Activated T-helper 1 cell treated with anti-CD3 and anti-CD28 coated beads, Interleukin-12 subunit alpha, Interleukin-12 subunit beta, Interleukin-2, Interleukin-4 antibody, amounts not matched to agents 30 ng/mL and 10 ng/mL and 1 ng/mL, durations not matched to agents 14 hours and 24 hours and 36 hours (primary cell): ENCODE measurements at places on chromosomes 1 and 21.

- no peak for DNase-seq
- H3K27ac ChIP-seq, result no peak overlapping the region
- no peak overlapping the region for H3K4me3 ChIP-seq
- no peaks in the 10 kb centered on the region for H3K4me1 ChIP-seq
- H3K36me3 ChIP-seq, result no peaks in the 10 kb centered on the region
Measured at GRCh38 chr1:106957795-106958194, 98.7 kb upstream of the PRMT6 start.

GRCh38 chr1:227273557-227273956, 44.7 kb downstream of the CDC42BPA start:
- H3K27ac ChIP-seq, result no peak overlapping the region
- H3K4me3 ChIP-seq, result no peak overlapping the region
- H3K27me3 ChIP-seq, result peaks cover 3% of the 10 kb centered on the region
- DNase-seq, result no peak
- no peaks in the 10 kb centered on the region for H3K4me1 ChIP-seq
- H3K36me3 ChIP-seq, result no peaks in the 10 kb centered on the region

DNA sequence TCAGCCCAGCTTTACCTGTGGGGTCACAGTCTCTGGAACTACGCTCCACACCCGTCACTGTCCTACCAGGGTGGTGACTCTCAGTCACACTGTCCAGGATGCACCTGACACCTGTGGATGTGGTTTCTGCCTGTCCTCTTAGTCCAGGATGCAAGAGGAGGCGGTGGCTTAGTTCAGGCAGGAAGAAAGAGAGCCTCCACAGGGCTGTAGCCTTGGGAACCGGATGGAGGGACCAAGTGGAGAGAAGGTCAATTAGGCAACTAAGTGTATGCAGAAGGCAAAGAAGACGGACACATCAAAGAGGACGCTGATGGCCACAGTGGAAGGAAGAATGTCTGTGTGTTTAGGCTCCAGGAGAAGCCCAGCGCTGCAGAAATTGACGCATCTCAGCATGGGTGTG, 153.9 kb upstream of the IRF2BP2 start:
- H3K36me3 ChIP-seq, result peaks cover 2% of the 10 kb centered on the region
- no peak for DNase-seq
- no peak overlapping the region for H3K4me3 ChIP-seq
- peaks cover 74% of the 10 kb centered on the region for H3K4me1 ChIP-seq
- peaks cover 2% of the 10 kb centered on the region for H3K27me3 ChIP-seq

DNA sequence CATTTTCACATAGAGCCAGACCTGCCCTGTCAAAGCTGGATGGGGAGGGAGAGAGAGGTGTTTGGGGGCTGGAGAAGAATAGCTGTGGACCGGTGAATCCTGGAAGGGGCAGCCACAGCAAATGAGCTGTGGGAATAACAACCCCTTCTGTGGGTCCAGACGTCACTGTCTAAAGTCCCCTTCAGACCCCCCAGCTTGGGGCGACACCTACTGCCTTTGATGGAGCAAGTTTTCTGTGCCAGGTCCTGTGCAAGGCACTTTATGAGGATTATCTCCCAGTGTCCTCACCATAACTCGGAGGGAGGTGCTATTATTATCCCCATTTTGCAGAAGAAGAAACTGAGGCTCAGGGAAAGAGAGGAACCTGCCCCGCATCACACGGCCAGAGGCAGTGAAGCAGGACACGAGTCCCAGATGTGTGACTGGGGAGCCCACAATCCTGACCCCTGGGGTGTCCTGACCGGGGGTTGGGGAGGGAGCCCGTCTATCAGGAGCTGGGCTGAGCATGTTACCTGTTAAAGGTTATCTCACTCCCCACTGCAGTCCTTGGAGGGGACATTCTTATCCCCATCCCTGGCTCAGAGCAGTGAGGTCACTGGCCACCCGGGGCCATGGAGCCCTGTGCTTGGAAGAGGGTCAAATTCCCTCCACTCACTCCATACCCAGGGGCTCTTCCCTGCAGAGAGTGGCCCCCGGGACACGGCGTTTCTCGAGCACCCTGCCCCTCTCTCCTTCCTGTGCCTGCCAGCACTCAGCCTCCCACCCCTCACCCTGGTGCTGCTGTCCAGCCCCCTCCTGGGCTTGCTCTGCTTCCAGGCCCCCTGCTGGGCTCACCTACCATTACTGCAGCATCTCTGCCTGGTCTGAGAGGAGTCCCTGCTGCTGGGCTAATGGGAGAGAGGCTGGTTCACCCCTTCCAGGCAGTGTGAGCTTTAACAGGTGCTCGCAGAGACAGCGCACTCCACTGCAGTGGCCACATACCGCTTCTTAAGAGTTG, 132.9 kb downstream of the PTPRU start:
- no peaks in the 10 kb centered on the region for H3K36me3 ChIP-seq
- H3K4me3 ChIP-seq, result no peak overlapping the region
- DNase-seq, result no peak

GRCh38 chr1:166167572-166167925, 748 bp upstream of the FAM78B start:
- H3K27ac ChIP-seq, result no peak overlapping the region
- H3K27me3 ChIP-seq, result peaks cover 34% of the 10 kb centered on the region

- no peak overlapping the region for H3K4me3 ChIP-seq
- H3K27me3 ChIP-seq, result peaks cover 11% of the 10 kb centered on the region
- no peak for DNase-seq
- no peaks in the 10 kb centered on the region for H3K36me3 ChIP-seq
- H3K4me1 ChIP-seq, result peaks cover 5% of the 10 kb centered on the region
Measured at GRCh38 chr1:1122981-1123480, 7.1 kb upstream of the C1orf159 start.

DNA sequence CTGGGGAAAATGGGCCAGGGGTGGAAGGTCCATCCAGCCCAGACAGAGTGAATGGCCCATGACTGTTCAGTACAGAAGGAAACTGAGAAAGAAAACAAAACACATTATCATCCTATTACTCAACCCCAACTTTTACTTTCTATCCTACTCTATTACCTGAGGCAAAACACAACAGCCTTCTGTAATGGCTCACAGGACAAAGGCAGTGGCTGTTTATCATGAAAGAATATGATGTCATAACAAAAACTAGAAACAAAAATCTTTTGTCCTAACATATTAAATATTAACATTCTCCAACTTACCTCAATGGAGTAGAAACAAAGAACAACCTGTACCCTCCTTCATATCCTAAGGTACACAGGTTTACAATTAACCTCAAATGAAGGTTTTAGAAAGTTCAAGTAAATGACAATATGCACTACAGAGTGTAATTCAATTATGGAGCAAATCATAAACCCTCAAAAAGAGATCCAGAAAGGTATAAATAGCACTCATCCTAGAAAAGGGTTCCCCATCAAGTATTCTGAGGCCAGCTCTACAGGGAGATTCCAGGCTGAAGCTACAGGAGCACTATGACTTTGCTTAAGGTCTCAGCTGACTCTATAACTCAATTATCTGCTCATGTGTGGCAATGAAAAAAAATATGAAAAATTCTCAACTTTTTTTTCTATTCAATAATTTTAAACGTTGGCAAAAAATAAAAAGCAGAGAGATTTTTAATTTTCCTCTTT, 15.1 kb downstream of the ELK4 start:
- H3K36me3 ChIP-seq, result peaks cover 45% of the 10 kb centered on the region
- DNase-seq, result no peak
- H3K4me1 ChIP-seq, result peaks cover 32% of the 10 kb centered on the region

DNA sequence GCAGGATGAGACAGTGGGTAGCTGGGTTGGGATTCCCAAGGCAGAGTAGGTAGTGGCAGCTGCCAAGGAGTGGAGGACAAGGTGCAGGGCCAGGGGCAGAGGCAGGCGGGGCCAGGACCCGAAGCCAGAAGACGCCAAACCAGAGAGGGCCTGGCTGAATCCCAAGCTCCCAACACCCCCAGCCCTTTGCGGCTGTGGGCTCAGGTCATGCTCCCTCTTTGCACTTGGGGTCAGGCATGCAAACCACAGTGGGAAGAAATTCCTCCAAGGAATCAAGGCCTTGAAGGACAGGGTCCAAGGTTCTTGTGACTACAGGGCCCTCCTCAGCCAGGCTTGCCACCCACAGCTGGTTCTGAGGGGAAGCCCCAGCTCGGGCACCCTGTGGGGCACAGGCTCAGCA, 6.2 kb downstream of the C1orf210 start:
- H3K27me3 ChIP-seq, result peaks cover 7% of the 10 kb centered on the region
- peaks cover 5% of the 10 kb centered on the region for H3K36me3 ChIP-seq
- H3K4me3 ChIP-seq, result no peak overlapping the region
- DNase-seq, result no peak
- no peak overlapping the region for H3K27ac ChIP-seq

DNA sequence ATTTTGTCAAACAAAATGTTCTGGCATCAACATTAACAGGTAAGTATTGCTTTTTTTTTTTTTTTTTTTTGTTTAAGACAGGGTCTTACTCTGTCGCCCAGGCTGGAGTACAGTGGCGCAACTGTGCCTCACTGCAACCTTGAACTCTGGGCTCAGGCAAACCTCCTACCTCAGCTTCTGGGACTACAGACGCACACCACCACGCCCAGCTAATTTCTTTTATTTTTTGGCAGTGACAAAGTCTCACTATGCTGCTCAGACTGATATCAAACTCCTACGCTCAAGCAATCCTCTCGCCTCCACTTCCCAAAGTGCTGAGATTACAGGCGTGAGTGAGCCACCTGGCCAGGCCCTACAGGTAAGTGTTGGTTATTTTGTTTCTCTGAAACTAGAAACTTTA, 2.4 kb downstream of the TUT4 start:
- H3K27ac ChIP-seq, result no peak overlapping the region
- peaks cover 3% of the 10 kb centered on the region for H3K27me3 ChIP-seq
- H3K36me3 ChIP-seq, result peaks cover 8% of the 10 kb centered on the region
- H3K4me3 ChIP-seq, result peak overlapping the region; percentile 37

DNA sequence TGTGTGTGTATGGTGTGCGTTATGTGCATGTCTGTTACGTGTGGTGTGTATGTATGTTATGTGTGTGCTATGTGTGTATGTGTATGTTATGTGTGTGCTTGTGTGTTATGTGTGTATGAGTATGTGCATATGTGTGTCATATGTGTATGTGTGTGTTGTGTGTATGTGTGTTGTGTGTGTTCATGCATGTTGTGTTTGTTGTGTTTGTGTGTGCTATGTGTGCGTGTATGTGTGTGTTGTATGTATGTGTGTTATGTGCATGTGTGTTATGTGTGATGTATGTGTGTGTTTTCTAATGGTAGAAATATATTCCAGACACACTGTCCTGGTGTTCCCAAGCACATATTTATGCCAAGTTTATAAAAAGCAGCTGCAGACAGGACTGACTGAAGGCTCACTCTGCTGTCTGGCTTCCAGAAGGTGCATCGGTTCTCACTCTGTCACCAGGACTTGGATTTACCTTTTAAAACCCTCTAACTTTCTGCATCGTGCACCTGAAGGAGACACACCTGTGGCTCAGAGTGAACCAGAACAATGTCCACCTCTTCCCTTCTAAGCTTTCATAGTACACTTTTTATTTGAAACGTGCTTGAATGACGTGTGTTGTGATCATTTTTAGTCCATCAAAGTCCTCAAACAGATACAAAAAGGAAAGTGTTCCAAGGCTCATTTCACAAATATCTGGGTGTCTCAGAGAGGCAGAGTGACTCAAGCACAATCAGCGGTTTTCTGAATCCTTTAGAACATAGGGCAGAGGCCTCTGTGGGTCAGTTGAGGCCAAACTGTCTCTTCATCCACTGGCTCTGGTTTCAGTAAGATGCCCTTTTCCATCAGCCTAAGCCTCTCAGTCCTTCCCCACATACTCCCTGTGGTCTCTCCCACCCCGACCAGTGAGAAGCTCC, 49.9 kb downstream of the TOMM20 start:
- DNase-seq, result no peak
- no peak overlapping the region for H3K4me3 ChIP-seq
- peaks cover 6% of the 10 kb centered on the region for H3K36me3 ChIP-seq
- no peak overlapping the region for H3K27ac ChIP-seq
- no peaks in the 10 kb centered on the region for H3K27me3 ChIP-seq
- peaks cover 37% of the 10 kb centered on the region for H3K4me1 ChIP-seq

DNA sequence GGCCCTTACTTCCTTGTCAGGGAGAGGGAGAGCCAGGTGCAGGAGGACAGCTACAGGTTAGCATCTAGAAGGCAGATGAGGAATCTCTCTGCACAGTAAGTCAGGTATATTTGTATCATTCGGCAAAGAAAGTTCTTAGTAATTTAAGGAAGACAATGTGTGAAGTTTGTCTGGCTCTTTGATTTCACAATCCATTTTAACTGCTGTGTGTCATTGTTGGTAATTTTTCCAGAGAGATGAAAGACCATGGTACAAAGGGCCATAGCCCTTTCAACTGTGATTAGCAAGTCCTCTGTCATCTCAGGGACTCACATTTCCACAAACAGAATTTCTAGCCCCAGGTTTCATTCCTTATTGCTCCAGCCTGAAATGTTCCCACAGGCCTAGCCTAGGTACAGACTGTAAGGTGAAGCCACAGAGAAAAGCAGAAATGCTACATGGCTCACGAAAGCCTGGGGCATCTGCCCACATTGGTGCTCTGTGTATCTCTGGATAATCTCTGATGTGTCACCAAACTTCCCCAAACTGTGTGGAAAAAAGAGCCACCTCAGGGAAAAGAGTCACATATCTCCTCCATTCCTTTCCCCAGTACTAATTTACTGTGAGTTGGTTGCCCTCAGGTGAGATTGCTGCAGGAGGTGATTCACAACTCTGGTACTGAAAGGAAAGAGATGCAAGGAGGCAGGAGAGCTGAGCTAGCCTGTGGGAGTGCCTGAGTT, 70.6 kb downstream of the SYT6 start:
- no peak for DNase-seq
- peaks cover 4% of the 10 kb centered on the region for H3K4me1 ChIP-seq
- H3K27ac ChIP-seq, result no peak overlapping the region
- H3K27me3 ChIP-seq, result peaks cover 12% of the 10 kb centered on the region
- no peak overlapping the region for H3K4me3 ChIP-seq

GRCh38 chr1:98299861-98300260, 361.7 kb upstream of the SNX7 start:
- no peaks in the 10 kb centered on the region for H3K27me3 ChIP-seq
- no peak overlapping the region for H3K4me3 ChIP-seq
- DNase-seq, result no peak
- no peak overlapping the region for H3K27ac ChIP-seq
- H3K36me3 ChIP-seq, result no peaks in the 10 kb centered on the region

DNA sequence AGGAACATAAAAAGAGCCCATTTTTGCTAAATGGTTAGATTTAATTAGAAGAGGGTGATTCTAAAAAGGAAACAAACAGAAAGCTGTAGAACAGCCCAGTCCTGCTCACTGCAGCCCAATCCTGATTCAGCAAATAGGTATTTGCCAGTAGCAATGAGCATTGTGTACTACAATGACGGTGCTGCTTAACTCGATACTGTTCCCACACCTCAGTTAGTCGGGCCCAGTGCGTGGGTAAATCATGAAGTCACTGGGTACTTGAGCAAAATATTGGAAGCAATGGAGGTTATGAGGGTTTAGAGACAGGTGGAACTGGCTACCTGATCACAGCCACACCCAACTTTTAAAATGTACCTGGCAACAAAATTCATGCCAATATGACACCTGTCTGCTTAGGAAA, 101.5 kb upstream of the ADGRL2 start:
- H3K27ac ChIP-seq, result no peak overlapping the region
- DNase-seq, result no peak
- H3K27me3 ChIP-seq, result no peaks in the 10 kb centered on the region
- H3K36me3 ChIP-seq, result no peaks in the 10 kb centered on the region
- H3K4me1 ChIP-seq, result no peaks in the 10 kb centered on the region
